ENCODE measurements at places on chromosomes 5 and 9.

- DNase-seq, result no peak
Observed at GRCh38 chr9:37972351-37972848, 68.5 kb upstream of the SLC25A51 start.

DNA sequence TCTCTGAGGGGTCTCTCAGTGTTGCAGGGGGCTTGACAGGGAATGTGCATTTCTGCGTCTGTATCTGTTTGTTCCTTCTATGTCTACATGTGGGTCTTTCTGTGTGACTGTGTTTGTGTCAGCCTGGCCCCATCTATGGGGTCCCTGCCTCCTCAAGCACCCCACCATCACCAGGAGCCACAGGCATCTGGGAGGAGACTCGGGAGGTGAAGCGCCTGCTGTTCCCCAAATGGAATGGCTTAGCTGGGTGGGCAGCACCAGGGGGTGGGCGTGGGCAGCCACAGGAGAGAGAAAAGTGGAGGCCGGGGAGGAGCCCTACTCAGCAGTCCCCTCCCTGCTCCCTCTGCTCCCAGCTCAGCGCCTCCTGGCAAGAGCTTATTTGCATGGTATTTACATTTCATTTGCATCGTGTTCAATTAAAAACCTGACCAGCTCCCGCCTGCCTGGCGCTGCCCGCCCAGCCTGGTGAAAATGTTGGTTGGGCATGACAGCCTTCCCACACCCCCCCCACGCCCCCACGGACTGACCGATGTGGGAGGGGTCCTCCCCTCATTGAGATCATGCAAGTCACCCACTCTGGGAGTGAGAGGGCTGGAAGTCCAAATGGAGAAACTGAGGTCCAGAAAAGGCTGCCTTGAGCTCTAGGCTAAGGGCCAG is 50.5 kb downstream of the CXXC5 start:
- DNase-seq, result no peak

- no peak for DNase-seq
Observed at GRCh38 chr5:171313481-171314206, 4.6 kb downstream of the TLX3 start.

- DNase-seq, result no peak
Observed at GRCh38 chr5:178535299-178536175, 54.7 kb downstream of the COL23A1 start.

- no peak for DNase-seq
Observed at GRCh38 chr5:110514030-110514429, 212.4 kb downstream of the TMEM232 start.

DNA sequence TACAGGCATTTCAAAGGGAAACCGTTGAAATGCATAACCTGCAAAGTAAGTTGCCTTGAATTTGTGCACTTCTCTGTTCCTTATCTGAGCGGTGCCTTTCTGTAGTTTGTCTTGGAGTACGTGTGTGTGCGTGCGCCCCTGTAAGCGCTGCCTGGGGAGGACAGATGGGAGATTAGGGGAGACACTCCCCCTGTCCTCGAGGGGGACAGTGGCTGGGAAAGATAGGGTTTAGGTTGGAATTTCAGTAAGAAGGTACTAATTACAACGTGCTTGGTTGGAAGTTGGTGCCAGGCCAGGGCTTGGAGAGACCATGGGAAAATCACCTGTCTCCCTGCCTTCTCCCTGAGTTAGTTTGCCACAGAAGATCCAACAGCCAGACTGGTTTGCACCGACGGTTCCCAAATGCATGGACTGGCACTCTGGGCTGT is 73.2 kb downstream of the PIK3R1 start:
- no peak for DNase-seq

- no peak for DNase-seq
Observed at GRCh38 chr5:5933651-5934050, 444.7 kb downstream of the MED10 start.

DNA sequence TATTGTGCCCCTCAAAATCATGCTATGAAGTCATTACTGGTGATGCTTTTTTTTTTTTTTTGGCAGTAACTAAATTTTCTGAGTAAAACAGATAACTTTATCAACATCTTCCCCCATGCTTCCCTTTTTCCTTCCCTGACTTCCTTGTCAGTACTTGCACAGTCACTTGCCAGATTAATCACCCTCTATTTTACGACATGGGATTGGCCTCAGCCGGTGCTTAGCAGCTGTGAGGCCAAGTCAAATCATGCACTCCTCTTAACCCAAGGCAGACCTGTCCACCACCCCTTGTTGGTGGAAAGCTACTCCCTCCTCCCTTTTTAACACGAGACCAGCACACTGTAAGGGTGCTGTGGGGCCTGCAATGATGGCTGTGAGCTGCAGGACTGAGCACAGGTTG is 118.0 kb upstream of the OTULINL start:
- no peak for DNase-seq

- DNase-seq, result no peak
Observed at GRCh38 chr9:125904155-125904851, 157.1 kb downstream of the PBX3 start.

DNA sequence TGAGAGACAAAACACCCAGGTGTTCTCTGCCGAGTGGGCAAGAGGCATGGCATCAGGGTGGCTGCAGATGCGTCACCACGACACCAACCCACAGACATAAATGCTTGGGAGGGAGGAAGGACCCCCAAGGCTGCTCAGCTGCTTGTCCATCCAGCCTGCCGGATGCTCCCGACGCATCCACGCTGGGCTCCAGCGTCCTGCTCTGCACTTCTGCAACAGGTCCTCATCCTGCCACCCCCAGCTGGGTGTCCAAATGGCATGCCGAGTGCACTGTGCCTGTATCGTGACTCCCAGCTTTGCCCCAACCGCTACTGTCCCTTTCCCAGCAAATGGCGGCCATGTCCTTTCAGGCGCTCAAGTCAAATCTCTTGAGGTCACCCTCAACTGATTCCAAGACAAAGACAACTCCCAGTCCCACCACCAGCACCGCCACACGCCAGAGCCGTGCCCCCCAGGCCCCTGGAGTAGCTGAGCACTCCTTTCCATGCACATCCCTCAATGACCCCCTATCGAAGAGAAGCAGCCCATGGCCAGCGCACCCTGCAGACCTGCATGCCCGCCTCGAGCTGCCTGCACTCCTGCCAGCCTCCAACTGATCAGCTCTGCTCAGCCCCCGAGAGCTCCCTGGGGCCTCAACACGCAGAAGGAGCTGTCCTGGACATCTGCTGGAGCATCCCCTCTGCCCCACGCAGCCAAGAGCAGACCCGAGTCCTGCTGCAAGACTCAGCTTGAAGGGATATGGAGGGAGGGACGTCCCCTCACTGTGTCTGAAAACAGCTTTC is 116.7 kb downstream of the ROR2 start:
- DNase-seq, result no peak

DNA sequence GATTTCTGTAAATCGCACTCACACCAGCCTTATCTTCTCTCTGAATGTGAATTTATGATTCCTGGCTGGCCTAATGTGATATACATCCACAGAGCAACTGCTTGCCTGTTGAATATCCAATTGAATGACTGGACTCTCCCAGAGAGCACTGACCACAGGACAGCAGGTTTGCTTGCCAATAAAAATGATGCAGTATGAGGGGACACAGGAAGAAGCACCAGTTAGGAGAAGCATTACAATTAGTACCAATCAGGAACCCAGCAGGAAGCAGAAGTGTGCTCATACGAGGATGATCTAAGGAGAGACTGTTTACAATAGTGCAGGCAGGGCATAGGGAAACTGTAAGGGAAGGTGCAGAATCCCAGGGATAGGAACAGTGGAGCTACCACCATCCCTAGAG is 127.2 kb upstream of the ZNF366 start:
- DNase-seq, result no peak

DNA sequence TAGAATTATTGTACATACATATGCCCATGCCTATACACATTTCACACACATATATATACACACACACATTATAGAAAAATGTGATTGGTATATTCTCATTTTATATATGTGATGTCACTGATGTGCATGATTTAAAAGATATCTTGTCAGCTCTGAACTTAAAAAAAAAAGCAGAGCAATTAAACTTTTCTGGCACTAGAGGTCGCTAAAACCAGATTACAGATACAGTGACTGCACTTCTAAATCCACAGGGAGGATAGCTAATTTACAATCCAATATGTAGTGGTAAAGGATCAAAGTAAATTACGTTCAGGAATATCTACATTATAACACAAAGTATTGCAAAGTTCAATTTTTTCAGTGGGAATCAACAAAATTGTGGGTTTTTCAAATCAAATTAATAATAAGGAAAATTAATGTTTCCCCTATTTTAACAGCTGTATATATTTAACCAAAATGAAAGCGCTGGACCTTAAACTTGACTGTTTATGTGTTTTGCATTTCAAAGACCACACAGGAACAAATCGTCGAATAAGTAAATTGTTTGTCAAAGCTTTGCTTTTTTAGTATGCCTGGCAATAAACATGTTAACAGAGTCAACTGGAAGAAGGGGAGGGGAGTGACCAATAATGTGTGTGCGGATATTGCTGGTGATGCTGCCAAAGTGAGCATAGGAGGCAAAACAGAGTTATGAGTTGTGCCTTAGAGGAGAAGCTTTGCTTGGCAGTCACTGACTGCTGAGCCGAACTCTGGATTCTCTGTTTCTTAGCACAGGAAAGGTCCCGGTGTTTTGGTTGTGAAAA is 1201.4 kb upstream of the C9orf72 start:
- DNase-seq, result no peak

GRCh38 chr5:87051502-87052113 is 216.1 kb upstream of the RASA1 start:
- DNase-seq, result no peak

- no peak for DNase-seq
Observed at GRCh38 chr5:128629157-128629556, 91.1 kb upstream of the FBN2 start.

GRCh38 chr9:91720751-91721705 is 229.0 kb downstream of the ROR2 start:
- DNase-seq, result no peak

Data from stimulated activated CD4-positive, alpha-beta T cell treated with anti-CD3 and anti-CD28 coated beads, TNF-alpha, amount 100 ng/mL, for 1 hour (primary cell).